CD8-positive, alpha-beta T cell (primary cell): ENCODE measurements at places on chromosomes 11 and 22. TPM values are rescaled to one million over a fixed set of nuclear protein-coding genes. Genes with fewer than 3 reads are reported as not detected.

Gene MUC5B
- not detected for total RNA-seq

Gene RIMBP3B
- total RNA-seq = not detected

Gene GSTP1
- total RNA-seq = 56.8 TPM

Gene GGT5
- total RNA-seq = not detected

Gene OR10D3
- not detected for total RNA-seq

Gene CEND1
- not detected for total RNA-seq

Gene OR52I1
- total RNA-seq = not detected

Gene SIAE
- total RNA-seq = 2.4 TPM
